Sigmoid colon (tissue), 7 donors: ENCODE measurements at places on chromosomes 1 and 21. TPM values are rescaled to one million over a fixed set of nuclear protein-coding genes. Genes with fewer than 3 reads are reported as not detected.

Gene PDC
- polyA plus RNA-seq = not detected

Gene PRELP
- polyA plus RNA-seq = 0.92 TPM

Gene KHDC4
- polyA plus RNA-seq = 25.2 TPM

GRCh38 chr1:17027403-17027802 lies 15.7 kb upstream of the ATP13A2 start:
- H3K27ac ChIP-seq = no peak overlapping the region
- DNase-seq = peak; percentile 40
- peaks cover 95% of the 10 kb centered on the region for H3K36me3 ChIP-seq
- no peaks in the 10 kb centered on the region for H3K27me3 ChIP-seq

GRCh38 chr1:151326619-151327222 lies 495 bp downstream of the PI4KB start:
- peak; percentile 76 for DNase-seq
- peak overlapping the region; percentile 86 for H3K27ac ChIP-seq
- peak overlapping the region; percentile 80 for H3K4me3 ChIP-seq
- peaks cover 11% of the 10 kb centered on the region for H3K36me3 ChIP-seq
- H3K27me3 ChIP-seq = no peaks in the 10 kb centered on the region
- H3K4me1 ChIP-seq = peaks cover 36% of the 10 kb centered on the region

GRCh38 chr1:110192541-110192940 lies 17.6 kb upstream of the KCNC4 start:
- no peak for DNase-seq
- no peak overlapping the region for H3K27ac ChIP-seq
- H3K4me1 ChIP-seq = peaks cover 13% of the 10 kb centered on the region
- no peak overlapping the region for H3K4me3 ChIP-seq

GRCh38 chr1:99936071-99936470 lies 33.7 kb upstream of the SLC35A3 start:
- H3K4me1 ChIP-seq = no peaks in the 10 kb centered on the region
- H3K36me3 ChIP-seq = no peaks in the 10 kb centered on the region
- H3K27me3 ChIP-seq = no peaks in the 10 kb centered on the region
- no peak overlapping the region for H3K27ac ChIP-seq
- no peak overlapping the region for H3K4me3 ChIP-seq

DNA sequence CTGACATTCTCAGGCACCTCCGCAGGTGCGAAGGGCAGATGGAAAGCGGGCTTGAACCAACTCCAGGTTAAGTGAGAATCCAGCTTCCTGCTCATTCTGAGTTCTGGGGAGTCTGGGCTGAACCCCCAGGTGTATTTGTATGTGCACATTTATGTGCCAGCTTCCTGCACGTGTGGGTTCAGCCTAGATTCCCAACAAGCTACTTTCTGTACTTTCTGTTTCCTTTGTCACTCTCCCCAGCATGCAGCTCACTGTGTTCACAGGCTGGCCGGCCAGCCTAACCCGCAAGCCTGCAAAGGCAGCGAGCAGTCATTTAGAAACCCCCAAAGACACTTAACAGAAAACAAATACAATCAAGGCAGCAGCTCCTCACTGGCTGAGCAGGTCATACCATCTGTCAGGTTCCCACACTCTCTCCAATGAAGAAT lies 1.3 kb upstream of the IL19 start:
- H3K36me3 ChIP-seq = no peaks in the 10 kb centered on the region
- H3K4me3 ChIP-seq = no peak overlapping the region
- peaks cover 4% of the 10 kb centered on the region for H3K27me3 ChIP-seq

- no peaks in the 10 kb centered on the region for H3K4me1 ChIP-seq
- H3K4me3 ChIP-seq = no peak overlapping the region
- H3K27ac ChIP-seq = no peak overlapping the region
- H3K36me3 ChIP-seq = no peaks in the 10 kb centered on the region
- DNase-seq = no peak
Observed at GRCh38 chr1:1974834-1975233, 28.8 kb downstream of the CFAP74 start.
